M059J (cell line): ENCODE measurements at places on chromosomes 16 and 17. TPM values are rescaled to one million over a fixed set of nuclear protein-coding genes. Genes with fewer than 3 reads are reported as not detected.

Gene OR4D1
- total RNA-seq, result not detected in 2 replicates

Gene ATXN7L3
- 21.3 and 32.7 TPM in 2 replicates for total RNA-seq

Gene ZFPM1
- 0.10 and 1.9 TPM in 2 replicates for total RNA-seq

Gene KRT31
- not detected in 2 replicates for total RNA-seq

Gene CACNG1
- not detected in 2 replicates for total RNA-seq

Gene SNAI3
- total RNA-seq, result not detected in 2 replicates

- DNase-seq, result no peak
Measured at GRCh38 chr16:50172195-50172922, 19.3 kb downstream of the TENT4B start.

DNA sequence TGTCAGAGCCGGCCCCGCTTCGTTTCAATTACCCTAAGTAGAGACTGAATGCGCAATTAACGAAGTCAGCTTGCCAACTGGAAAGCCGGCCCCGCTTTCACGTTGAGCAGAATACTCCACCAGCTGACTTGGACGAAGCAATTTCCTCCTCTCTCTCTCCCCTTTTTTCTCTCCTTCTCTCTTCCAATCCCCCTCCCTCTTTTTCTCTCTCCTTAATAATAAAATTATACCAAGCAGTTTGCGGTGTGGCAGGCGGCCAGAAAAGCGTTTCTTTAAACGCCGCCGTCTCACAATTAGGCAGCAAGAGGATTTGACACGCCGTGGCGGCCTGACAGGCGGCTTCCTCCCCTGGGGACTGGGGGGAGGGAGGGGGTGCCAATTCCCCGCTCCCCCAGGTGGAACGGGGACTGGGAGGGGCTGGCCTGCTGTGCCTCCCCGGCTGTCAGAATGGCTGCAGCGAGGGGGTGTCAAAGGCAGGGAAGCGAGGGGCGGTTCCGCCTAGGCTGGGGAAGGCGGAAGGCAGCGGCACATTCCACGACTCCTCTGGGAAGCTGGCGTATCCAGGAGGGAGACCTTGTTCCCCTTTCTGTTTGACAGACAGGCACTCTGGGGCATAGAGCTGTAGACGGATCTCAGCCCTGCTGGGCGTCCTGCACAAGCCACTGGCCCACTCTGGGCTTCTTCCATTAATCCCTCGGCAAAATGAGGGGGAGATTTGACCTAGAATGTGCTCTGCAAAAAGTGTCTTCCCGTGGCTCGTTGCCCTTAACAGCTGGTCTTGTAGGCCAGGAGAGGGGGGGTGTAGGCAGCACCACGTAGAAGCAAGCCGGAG lies 52.7 kb downstream of the SREBF1 start:
- peak; percentile 49 for DNase-seq

DNA sequence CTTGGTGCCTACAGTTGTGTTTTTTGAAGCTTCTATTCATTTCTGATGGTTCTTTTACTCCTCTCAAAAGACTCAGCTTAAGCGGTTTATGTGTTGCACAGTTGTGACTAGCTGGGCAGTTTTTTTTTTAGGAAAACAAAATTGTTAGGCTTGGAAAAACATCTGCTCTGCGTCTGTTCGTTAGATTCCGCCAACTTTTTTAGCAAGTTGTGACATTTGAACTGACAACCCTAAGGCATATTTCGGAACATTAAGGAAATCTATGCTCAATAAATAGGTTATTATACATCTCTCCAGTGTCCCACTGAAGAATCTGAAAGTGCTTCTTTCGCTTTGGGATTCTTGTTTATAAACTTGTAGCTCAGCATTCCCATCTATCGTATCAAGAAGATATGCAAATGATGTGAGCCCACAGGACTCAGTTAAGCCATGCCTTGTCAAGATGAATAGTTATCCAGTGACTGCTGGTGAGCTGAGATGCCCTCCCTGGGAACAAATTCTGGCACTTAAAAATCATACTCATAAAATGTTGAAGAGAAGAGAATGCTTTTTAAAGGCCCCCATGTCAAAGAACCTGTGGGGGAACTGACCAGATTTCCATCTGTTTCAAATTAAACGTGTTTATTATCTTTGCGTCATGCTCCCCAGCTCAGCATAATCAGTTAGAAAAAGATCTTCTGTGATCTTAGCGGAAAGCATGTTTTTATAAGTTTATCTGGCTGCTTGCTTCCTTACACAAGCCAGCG lies 109.0 kb upstream of the FAM20A start:
- no peak for DNase-seq

DNA sequence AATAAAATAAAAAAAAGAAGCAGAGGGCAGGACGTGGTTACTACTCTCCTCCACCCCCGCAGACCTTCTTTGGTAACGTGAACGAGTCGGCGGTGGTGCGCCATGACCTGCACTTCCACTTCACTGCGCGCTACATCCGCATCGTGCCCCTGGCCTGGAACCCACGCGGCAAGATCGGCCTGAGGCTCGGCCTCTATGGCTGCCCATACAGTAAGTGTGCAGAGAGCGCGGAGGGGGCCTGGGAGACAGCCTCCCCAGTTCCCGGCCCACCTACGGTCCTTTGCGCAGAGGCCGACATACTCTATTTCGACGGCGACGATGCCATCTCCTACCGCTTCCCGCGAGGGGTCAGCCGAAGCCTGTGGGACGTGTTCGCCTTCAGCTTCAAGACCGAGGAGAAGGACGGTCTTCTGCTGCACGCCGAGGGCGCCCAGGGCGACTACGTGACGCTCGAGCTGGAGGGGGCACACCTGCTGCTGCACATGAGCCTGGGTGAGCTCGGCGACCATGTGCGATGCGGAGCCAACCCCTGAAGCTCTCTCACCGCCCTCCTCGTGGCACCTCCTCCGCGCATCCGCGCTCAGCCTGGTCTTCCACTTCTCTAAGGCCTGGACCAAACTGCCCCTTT lies 2.7 kb downstream of the CNTNAP1 start:
- no peak for DNase-seq

DNA sequence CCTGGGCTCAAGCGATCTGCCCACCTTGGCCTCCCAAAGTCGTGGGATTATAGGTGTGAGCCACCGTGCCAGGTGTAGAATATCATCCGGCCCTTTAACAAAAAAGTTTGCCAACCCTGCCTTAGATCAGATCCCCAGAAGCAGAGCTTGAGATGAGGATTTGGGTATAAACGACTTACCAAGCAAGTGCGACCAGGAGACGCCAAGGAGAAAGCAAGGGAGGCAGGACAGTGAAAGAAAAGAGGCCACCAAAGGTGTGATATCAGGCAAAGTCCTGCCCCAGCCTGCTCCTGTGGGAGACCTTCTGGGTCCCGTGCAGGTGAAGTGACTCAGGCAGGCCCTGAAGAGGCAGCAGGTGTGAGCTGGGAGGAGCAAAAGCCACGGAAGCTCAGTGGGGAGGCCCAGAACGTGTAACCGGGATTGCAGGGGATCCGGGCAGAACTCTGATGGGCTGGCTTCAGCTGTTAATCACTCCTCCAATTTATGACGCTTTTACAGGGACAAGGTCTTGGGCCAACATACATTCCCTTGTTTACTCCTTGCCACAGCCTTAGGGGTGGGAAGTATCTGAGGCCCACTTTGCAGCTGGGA lies 14.1 kb upstream of the CALB2 start:
- no peak for DNase-seq

DNA sequence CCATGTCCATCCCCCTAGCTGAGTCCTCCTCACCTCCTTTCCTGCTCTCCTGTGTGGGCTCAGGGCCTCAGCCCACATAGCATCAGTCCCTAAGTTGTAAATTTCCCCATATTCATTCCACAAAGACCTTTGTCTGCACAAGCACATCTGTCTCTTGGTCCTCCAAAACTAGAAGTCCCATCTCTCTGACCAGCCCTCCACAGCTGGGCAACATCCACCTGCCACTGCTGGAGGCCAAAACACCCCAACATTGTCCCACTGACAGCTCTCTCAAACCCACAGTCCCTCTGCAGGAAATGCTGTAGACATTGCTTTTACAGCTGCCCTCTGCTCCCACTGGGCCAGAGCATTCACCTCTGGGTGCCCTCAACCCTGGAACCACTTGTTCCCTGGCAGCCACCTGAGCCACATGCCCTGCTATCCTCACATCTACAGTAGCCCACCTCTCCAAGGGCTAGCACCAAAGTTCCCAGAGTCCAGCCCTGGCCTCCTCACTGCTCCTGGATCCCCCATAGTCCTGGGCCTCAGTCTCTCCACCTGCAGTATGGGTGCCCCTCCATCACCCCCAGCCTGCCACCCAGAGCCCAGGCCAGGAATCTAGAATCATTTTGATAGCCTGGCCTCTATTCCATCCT lies 1722.7 kb downstream of the TP53TG3F start:
- DNase-seq, result no peak

- DNase-seq, result peak; percentile 37
Measured at GRCh38 chr16:51149721-51150164, 1.3 kb downstream of the SALL1 start.

- DNase-seq, result peak; percentile 65
Measured at GRCh38 chr17:3935825-3936355, 19.6 kb upstream of the P2RX1 start.

DNA sequence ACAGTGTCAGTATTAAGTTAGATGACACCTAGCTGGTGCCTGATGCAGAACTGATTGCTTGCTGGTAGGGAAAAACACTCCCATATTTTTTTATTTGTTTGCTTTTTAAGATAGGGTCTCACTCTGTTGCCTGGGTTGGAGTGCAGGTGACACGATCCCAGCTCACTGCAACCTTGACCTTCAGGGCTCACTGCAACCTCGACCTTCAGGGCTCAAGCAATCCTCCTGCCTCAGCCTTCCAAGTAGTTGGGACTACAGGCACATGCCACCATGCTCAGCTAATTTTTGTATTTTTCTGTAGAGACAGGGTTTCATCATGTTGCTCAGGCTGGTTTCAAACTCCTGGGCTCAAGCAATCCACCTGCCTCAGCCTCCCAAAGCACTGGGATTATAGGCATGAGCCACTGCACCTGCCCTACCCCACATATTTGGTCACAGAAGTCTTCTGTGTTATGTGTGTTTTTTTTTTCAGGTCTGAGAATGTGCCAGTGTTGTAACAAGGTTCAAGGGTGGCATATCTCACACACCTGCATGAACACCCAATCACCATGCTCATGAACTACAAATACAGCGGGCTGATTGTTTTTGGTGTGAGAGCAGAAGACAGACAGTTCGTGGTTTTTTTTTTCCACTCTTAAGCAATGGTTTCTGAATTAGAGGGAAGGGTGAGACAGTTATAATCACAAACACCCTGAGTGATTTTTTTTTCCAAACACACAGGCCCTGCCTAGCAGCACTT lies 22.8 kb downstream of the SPAG9 start:
- no peak for DNase-seq

- no peak for DNase-seq
Measured at GRCh38 chr17:49996121-49996494, 1.1 kb upstream of the DLX3 start.

GRCh38 chr17:68657576-68657975 lies 56.4 kb upstream of the FAM20A start:
- no peak for DNase-seq

GRCh38 chr17:10032118-10032852 lies 127.2 kb upstream of the RCVRN start:
- DNase-seq, result no peak

DNA sequence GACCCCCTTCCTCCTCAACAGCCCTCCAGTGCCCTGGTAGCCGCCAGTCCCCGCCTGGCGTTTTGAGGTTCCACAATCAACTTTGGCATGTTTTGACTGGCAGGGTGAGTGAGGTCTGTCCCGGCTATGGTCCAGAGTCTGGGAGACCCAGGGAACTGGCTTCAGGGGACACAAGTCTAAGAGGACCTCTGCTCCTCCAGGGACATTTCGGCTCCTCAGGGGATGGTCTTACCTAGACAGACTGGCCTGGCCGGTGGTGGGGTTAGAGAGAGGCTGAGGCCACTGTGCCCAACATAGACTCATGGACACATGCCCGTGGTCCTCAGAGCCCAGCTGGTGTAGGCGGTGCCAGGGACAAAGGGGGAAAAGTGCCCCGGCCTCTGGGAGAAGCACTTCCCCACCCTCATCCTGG lies 2.2 kb downstream of the TMC8 start:
- no peak for DNase-seq

DNA sequence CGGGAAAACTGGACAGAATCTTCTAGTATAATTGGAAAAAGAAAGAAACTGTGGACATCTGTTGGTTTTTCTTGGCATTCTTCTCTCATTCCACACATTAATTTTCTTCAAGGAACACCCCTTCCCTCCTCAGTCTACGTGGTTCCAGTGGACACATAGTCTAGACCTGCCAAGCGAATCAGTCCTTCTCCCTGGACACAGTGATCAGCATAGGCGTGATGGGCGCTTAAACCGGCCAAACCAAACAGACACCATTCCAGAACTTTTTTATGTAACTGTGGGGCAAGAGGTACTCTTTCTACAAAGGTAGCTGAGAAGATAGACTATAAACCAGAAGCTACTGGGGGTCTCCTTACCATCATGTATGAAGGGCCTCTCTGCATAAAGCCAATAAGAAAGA lies 121.8 kb upstream of the COX10 start:
- no peak for DNase-seq

GRCh38 chr17:27402943-27403342 lies 53.3 kb upstream of the KSR1 start:
- DNase-seq, result no peak

- no peak for DNase-seq
Measured at GRCh38 chr17:67737145-67737544, 19.4 kb downstream of the NOL11 start.

DNA sequence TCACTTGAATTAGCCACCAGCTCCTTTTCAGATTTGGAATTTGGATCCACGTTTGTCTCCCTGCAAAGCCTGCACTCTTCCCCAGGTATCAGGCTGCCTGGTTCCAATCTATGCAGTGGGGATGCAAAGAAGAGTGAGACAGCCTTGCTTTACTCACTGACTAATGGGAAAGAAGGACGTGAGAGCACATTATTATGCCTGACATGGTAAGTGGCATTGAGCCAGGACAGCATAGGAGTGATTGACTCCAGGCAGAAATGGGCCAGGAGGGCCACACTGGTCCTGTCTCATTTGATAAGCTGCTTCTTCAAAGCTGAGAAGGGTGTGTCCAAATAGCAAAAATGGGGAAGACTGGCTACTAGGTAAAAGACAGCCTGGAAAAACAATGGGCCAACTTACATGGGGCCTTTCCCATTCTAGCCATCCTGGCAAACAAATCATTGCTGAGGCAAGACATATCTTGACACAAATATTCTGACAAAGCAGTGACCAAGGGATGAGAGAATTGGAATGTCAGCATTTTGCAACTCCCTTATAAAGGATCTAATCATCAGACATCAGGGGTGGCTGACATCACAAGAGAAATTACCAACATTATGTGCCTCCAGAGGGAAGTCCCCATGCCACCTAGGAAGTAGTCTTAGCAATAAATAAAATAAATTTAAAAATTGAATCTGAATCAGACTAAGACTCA lies 38.6 kb downstream of the CDH11 start:
- DNase-seq, result peak; percentile 65

DNA sequence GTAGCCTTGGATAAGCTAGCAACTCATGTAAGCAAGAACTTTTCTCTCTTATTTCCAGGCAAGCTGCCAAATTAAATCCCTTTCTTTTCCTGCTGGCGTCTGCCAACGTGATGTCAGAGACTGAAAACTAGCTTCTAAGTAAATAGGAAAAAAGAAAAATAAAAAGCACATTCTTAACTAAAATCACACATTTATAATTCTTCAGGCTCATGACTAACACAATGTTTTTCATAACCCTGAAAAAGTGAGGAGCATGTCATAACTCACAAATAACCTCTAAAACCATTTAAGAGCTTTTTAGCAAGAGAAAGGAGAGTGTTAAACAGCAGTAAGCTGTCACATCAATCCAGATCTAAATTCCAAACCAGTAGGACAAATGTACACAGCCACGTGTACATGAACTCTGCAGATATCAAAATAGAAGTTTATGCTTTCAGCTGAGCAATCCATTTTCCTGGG lies 110.0 kb downstream of the N4BP1 start:
- peak; percentile 79 for DNase-seq

- peak; percentile 22 for DNase-seq
Measured at GRCh38 chr16:66605979-66606751, 1.7 kb downstream of the CMTM3 start.
